Activated T-cell treated with anti-CD3 and anti-CD28 coated beads, Interleukin-2, amount 50 U/mL, for 4 hours (primary cell): ENCODE measurements at places on chromosomes 13 and 19. TPM values are rescaled to one million over a fixed set of nuclear protein-coding genes. Genes with fewer than 3 reads are reported as not detected.
A peak's percentile ranks its signal among the peaks of the same experiment; 100 is the strongest.

Gene GAPDHS
- not detected for total RNA-seq

Gene CYP4F11
- 0.08 TPM for total RNA-seq

Gene RFX1
- total RNA-seq: 11.3 TPM

Gene TUBB4A
- 9.2 TPM for total RNA-seq

Gene ONECUT3
- total RNA-seq: not detected

Gene ACP7
- not detected for total RNA-seq

Gene ETV2
- 1.2 TPM for total RNA-seq

Gene ACER1
- 0.13 TPM for total RNA-seq

Gene KCTD15
- total RNA-seq: 19.8 TPM

Gene TGFBR3L
- total RNA-seq: 1.4 TPM

Gene ICAM4
- 0.27 TPM for total RNA-seq

Gene SAFB2
- total RNA-seq: 113 TPM

Gene TDRD12
- total RNA-seq: 0.05 TPM

Gene CAB39L
- 3.3 TPM for total RNA-seq

Gene TMEM238
- total RNA-seq: 6.1 TPM

- no peak for DNase-seq
These were observed 21.7 kb upstream of the TFDP1 start for GRCh38 chr13:113562844-113563243.

DNA sequence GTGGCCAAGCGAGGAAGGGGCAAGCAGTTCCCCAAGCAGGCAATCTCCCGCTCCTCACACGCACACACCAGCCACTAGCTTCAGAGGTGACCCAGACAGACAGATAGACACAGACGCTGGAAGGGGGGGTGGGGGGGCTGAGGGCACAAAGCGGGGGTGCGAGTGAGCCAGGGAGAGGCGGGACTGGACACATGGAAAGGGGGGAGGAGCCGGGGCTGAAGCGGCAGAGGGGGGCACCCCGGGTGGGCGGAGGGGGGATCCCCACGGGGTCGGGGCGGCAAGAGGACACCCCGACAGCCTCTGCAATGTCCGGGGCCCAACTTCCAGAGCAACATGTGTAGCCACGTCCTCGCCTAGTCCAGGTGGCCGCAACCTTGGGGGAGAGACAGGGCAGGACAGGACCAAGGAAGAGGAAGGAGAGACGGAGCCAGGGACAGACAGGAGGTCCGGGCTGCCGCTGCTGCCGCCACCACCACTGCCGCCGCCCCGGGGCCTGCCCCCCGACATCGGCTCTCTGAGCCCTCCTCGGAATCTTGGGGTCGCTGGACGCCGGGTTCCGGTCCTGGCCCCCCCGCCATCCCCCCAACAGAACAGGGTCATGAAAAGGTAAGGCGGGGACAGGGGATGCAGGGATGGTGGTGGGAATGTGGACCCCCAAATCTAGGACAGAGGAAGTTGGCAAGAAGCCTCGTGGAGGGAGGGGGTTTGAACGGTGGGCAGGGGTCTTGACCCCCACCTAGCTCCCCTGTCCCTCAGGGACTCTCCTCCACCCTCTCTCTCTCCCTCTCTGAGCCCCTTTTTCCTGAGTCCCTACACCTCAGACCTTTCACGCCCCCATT is 1.1 kb downstream of the GRIN2D start:
- no peak for DNase-seq

DNA sequence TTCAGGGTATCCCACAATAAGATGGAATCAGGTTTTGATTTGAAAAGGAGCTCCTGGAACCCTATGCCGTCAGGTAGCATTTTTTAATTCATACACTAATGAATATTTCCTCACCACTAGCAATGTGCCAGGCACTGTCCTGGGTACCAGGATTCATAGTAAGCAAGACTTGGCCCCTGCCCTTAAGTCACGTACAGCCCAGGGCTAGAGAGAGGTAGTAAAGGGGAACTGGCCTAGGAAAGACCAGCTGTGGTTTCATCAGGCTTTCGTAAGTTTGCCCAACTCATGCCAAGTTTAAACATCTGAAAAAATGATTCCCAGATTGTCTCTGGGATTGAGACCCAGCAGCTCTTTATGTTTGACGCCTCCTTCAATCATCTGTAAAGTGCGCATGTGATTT is 45.9 kb upstream of the AMER2 start:
- no peak for DNase-seq

DNA sequence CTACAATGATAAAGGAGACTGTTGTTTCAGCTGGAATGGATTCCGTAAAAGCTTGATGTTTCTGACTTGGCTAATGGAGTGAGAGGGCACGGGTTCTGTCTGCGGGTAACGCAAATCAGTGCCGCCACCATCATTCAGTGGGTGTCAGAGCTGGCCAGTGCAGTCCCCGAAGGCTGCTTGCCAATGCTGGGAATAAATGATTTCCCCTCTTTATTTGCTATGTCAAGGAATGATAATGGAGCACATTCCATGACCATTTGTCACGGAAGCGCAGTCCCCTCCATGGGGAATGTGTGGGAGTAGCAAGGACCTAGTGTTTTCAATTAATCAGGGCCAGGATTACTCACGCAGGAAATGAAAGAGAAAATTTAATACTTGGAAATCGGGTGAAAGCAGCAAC is 899.3 kb downstream of the UQCRFS1 start:
- no peak for DNase-seq

DNA sequence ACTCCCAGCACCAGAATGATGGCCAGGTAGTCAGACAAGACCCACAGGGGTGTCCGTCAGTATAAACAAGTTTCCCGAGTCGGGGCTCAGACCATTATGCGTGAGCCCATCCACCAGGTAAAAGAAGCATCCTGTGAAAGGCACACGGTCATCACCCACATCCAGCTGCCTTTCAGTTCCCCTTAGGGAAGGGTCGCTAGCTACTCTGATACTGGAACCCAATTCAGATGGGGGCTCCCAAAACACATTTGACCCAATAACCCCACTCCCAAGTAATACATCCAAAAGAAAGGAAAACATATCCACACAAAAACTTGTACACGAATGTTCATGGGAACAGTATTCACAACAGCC is 66.8 kb downstream of the STK24 start:
- no peak for DNase-seq

DNA sequence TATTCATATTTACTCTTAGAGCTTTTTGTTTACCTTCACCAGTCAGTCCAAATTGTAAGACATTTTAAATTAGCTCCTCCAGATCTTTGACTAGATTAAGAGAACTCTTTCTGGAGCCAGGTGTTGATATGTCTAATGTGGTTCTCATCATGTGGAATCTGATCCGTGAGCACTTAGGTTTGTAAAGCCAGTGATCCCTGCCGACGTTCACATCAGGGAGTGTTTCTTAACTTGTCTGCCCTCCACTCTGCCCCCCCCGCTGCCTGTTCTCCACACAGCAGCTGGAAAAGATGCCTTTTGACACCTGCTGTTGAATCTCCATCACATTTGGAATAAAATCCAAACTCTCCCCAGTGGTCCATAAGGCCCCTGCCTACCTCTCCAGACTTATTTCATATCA is 17.7 kb downstream of the METTL21C start:
- DNase-seq: no peak

GRCh38 chr19:54164369-54165068 is 5.0 kb upstream of the LENG1 start:
- no peak for DNase-seq

GRCh38 chr13:99374994-99375737 is 68.0 kb upstream of the GPR183 start:
- DNase-seq: no peak

GRCh38 chr13:95660981-95661581 is 15.9 kb upstream of the DNAJC3 start:
- no peak for DNase-seq

DNA sequence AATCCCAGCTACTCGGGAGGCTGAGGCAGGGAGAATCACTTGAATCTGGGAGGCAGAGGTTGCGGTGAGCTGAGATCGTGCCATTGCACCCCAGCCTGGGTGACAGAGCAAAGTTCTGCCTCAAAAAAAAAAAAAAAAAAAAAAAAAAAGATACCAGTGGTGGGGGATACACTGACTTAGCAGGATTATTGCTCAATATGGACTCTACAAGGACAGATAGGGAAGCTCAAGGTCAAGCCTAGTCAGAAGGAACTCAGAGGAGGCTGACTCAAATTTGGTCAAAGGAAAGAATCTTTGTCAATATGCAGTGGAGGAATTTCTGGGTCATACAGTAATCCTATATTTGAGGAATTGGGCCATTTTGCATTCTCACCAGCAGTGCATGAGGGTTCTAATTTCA is 6.7 kb upstream of the DIAPH3 start:
- no peak for DNase-seq

GRCh38 chr13:98910501-98910951 is 67.3 kb downstream of the DOCK9 start:
- DNase-seq: peak; percentile 15

- DNase-seq: no peak
These were observed 1751.4 kb upstream of the SPRY2 start for GRCh38 chr13:82092312-82092711.

GRCh38 chr19:35162471-35163326 is 8.2 kb downstream of the FXYD5 start:
- no peak for DNase-seq

- DNase-seq: peak; percentile 59
These were observed 1.5 kb upstream of the CEACAM5 start for GRCh38 chr19:41706741-41707501.

DNA sequence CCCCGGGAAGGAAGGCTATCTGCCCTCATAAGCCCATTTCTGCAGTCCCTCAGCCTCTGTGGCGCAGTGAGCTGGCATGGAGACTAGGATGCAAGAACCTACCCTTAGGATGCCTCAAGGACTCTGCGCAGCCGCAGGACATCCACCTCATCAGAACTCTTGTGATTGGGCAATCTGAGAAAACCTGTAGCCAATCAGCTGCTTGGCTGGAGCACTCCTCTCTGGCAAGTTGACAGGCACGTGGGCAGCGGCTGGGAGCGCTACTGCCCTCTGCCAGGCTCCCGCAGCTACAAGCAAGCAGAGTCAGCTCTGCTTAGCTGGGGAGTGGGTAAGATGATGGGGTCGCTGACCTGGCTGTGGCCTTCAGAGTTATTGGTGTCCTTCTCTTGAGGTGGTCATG is 1.5 kb upstream of the ECSIT start:
- DNase-seq: no peak

DNA sequence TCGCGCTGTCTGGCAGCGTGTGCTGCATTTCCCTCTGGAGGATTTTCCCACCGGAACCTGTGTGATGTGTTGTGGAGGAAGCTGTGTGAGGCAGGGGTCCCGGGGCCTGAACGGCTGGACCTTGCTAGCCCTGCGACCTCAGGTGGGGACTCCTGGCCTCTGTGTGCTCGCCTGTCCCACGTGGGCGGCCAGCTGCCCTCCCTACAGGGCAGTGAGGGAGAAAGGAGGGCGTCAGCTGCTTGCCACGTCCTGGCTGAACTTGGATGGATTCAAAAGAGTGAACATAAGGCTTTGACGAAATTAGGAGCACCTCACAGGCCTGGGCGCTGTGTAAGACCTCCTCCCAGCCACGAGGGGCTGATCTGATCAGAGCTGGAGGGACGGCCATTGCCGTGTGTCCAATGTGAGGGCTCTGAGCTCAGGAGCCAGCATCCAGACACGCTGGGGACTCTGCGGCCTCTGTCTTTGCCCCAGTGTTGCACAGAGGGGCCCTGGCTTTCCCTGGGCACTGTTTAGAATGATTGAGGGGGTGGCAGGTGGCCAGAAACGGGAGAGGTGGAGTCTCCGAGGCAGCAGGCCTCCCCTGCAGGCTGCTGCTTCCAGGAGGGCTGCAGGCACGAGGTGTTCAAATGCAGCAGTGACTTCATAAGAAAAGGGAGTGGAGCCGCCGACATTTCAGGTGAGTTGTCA is 13.0 kb downstream of the TFDP1 start:
- no peak for DNase-seq

DNA sequence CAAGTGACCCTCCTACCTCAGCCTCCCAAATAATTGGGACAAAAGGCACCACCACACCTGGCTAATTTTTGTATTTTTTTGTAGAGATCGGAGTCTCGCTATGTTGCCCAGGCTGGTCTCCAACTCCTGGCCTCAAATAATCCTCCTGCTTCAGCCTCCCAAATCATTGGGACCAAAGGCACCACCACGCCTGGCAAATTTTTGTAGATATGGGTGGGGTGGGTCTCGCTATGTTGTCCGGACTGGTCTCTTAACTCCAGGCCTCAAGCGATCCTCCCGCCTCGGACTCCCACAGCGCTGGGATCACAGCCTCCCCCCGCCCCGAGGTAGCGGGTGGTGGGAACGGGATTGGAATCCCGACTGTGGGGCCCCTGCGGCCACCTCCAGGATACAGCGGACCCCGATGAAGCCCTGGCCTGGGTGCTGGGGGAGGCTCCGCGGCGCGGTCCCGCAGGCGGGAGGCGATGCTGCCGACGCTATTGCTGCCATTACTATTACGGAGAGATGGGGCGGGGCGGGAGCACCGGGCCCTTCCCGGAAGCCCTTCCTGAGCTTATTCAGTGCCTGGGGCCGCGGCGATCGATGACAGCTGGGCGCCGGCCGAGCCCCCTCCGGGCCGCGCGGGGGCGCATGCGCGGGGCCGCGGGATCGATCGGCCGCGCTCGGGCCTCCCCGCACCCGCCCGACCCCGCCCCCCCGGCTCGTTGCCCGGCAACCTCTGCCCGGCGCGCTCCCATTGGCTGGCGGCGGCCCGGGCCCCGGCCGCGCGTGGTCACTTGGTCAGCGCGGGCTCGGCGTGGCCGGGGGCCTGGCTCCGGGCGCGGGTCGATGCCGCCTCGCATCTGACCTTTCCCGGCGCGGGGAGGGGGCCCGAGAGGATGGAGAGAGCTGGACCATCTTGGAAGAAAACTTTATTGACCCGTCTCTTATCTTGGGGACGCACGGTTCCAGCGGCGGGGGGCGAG is 27.9 kb upstream of the ONECUT3 start:
- peak; percentile 14 for DNase-seq

DNA sequence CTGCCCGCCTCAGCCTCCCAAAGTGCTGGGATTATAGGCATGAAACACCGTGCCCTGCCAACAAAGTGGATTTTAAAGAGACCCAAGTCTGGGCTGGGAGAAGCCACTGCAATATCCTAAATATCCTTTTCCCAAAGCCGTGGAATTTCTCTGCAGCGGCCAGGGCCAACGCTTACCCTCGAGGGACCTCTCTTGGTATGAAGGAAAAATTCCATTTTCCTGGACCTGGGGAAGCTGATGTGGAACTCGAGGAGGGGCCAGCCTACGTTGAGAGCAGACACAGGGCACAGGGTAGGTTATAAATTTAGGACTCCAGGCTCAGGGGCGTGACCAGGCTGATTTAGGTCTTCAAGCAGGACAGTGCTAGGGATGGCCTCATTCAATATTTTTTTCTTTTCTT is 17.7 kb upstream of the UPF1 start:
- DNase-seq: no peak

GRCh38 chr13:113417836-113418721 is 35.2 kb downstream of the ADPRHL1 start:
- no peak for DNase-seq

DNA sequence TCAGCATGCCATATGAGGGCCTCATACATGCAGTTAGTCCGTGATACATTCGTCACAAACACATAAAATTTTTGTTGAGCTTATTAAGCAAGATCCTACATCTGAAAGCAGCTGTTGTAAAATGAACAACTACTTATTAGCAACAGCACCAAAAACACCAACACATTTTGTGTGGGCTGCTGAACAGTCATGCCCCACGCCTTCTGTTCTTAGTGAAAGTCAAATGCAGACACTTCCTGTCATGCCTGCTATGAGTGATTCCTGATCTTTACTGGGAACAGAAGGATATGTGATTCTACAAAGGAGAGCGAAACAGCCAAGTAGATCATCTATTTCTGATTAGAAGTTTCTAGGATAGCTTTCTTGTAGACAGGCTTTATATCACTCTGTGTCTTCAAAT is 4.2 kb upstream of the B3GLCT start:
- no peak for DNase-seq
